ENCODE measurements at places on chromosomes 7 and 10.

GRCh38 chr10:96456296-96456840, 57.4 kb downstream of the TLL2 start:
- DNase-seq, result peak; percentile 44

DNA sequence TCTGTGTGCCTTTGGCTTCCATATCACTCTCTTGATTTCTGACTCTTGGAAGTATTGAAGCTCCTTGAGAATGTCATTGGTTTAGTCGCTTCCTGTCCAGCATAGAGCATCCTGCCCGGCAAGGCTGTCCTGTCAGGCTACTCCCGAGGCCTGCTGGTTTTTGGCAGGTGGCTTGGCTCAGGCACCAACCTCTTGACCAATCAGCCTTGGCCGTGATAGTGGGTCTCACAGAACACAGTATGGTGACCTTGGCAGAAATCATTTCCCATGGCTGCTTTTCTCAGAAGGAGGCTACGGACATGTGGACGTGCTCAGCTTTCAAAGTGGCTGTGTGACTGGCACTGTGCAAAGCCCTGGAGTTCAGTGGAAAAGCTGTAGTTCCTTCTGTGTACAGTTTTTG, 516.9 kb downstream of the REEP3 start:
- no peak for DNase-seq

DNA sequence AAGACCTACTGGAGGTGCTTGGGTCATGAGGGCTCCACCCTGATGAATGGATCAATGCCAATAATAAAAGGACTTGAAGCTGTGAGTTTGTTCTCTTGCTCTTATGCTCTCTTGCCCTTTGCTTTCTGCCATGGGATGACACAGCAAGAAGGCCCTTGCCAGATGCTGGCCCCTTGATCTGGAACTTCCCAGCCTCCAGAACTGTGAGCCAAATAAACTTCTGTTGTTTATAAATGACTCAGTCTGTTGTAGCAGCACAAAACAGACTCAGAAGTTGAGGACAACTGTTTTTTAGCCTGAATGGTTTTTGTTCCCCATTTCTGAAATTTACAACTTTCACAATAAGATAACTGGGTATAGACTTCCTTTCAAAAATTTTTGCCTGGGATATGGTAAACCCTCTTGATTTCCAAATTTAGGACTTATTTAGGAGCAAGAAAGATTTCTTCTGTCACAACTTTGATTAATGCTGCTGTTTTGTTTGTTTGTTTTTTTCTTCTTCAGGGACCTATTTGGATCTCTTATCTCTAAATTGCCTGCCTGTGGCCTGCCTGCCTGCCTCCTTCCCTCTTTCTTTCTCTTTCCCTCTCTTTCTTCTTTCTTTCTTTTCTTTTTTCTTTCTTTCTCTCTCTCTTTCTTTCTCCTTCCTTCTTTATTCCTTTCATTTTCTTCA, 12.1 kb downstream of the ENTPD1 start:
- no peak for DNase-seq

GRCh38 chr7:110486549-110486948, 604.4 kb upstream of the LRRN3 start:
- no peak for DNase-seq

DNA sequence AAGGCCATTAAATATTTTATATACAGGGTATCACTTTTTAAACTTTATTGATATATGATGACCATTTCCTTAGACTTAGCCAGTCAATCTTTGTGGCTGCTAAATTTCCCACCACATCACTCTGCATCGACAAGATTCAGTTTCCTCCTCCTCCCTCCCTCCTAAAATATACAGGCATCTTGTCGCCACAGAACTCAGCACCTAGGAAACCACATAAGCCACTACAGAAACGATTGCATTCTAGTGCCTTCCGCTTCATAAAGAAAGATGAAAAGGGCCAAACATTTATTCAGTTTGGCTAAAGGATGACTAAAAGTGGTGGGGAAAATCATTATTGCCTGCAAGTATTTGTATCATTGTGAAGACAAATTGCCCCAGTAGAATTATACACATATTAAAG, 30.7 kb downstream of the ERCC6 start:
- no peak for DNase-seq

DNA sequence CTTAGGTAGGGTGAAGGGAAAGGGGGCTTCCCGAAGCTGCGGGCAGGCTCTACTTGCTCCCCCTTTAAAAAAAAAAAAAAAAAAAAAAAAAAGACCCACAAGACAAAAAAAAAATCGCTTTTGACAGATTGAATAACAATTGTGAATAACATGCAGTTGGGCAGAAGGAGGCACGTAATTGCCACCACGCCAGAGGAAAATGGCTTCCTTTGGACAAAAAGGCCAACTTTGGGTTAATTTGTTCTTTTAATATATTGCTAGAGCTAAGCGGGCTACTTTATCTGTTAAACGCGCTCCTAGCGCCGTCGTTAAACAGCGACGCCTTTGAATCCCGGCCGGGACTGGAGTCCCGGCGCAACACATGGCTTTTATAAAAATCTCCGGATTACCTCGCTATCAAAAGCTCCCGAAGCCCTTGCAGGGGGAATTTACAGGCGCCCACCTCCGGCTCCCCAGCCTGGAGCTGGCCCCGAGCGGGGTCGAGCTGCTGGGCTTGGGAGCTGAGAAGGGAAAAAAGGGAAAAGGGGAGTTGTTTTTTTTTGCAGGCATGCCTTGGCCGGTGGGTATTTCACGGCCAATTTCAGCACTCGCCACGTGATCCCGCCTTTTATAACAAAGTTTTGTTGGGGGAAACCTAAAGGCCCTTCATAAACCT, 1.2 kb downstream of the HOXA11 start:
- peak; percentile 71 for DNase-seq

DNA sequence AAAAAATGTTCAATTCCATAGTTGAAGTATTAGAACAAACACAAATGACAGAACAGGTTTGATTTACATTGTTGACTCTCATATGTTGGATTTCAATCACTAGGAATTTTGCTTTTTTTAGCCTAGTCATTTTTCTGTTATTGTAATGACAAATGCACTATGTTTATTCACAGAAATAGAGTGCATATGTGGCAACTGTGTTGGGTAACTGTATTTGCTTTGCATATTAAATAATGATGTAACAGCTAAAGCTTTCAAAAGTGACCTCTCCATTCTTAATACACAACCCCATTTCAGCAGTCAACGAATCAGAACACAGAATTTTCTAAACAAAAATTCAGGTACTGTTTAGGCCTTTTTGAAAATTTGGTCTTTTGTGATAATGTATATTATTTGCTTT, 54.0 kb upstream of the SLC26A5 start:
- no peak for DNase-seq

DNA sequence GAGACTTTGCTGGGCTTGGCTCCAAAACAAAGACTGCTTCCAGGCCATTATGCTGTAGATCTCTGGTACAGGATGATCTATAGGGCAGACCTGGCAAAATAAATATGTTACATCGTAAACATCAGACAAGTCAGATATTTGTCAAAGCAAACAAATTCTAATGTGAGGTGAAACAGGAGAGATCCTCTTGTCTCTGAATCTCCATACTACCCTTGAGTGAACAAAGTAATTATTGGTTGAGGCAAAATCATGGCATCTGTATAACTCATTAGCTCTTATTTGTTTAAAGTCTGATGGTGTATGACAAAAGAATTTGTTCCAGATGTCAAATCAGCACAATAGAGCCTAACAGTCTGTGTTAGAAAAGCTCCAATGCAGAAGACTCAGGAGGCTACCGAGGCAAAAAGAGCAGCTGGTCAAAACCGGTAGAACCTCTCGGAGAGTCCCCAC, 1291.5 kb downstream of the TYW1 start:
- DNase-seq, result no peak

DNA sequence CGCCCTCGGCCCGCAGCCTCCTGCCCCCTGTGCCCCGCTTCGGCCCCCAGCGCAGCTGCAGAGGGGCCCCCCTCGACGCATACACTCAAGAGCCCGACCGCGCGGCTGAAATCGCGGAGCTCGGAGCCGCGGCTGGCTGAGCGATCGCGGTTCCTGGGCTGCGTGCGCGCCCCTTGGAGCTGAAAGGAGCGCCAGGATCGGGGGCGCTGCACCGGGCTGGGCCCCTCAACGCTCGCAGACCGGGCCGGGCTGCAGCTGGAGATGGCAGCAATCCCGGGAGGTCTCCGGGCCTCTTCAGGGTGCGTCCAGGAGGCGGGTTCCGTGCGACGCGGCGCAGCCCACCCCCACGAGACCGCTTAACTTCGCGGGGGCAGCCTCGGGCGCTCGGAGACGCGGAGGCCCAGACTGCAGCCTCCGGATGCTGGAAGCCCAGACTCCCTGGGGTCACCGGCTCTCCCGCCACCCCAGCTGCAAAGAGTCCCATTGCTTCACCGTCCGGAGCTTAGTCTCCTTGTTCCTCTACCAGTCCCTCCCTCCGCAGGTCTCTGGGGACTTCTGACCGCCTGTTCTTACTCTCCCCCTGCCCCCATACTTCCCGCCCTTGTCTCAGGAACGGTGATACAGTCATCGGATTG, 73.0 kb upstream of the LRRC4 start:
- DNase-seq, result no peak

- DNase-seq, result no peak
Observed at GRCh38 chr10:45403151-45403550, 29.1 kb downstream of the ALOX5 start.

GRCh38 chr7:134108802-134109201, 18.3 kb upstream of the LRGUK start:
- DNase-seq, result no peak

DNA sequence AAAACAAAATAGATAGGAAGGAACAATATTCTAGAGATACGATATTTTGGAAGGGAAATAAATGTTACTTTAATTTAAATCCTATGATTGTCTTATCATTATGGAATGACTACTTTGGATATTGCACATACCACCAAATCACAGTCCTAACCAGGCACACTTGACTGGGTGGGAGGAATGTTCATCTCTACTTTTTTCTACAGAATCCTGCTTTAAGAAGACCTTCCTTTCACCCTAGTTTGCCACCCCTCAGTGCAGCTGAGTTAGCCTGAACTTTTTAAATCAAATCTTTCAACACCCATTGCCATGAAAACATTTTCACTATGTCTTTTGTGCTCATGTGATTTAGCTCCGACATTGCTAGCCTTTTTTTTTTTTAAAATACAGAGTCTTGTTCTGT, 38.1 kb downstream of the RELN start:
- no peak for DNase-seq

GRCh38 chr7:7202375-7202720, 20.0 kb downstream of the C1GALT1 start:
- DNase-seq, result no peak

DNA sequence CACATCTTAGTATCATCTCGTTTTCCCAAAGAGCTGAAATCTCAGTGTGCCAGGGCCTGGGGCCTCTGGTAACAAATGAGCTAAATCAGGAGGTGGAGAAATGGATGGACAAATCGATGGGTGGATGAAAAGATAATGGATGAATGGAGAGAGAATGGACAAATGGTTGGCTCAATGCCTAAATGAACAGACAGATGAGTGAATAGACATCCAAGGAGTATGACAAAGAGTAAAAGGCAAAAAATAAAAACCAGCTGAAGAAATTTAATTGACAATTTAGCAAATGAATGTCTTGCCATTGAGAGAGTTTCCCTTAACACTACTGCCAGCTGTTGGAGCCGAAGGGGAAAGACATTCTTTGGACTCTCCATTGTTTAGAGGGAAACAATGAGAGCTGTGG, 8.0 kb downstream of the SYCE1 start:
- no peak for DNase-seq

- DNase-seq, result no peak
Observed at GRCh38 chr10:59287587-59288255, 74.6 kb downstream of the FAM13C start.

GRCh38 chr7:38655833-38656774, 24.9 kb upstream of the AMPH start:
- DNase-seq, result no peak

DNA sequence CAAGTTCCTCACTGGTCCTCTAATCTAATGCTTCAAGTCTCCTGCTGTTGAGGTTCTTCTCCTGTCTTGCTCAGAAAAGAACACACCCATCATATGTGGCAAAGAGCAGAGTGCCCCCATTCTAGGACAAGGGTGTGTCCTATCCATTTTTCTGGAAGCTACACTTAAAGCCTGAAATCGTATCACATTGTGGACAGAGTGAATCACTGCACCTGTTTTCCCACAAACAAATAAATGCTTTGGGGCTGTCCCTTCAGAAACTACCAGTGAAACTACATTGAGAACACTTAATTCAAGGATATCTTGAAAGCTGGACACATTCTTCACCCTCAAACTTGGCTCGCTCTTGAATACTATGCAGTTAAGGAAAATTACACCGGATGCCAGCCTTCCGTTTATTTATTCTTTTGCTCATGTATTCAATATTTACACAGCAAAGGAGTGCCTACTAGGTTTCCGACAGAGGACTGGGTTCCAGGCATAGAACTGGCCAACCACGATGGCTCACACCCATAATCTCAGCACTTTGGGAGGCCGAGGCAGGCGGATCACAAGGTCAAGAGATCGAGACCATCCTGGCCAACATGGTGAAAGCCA, 473.0 kb downstream of the GALNT17 start:
- no peak for DNase-seq

DNA sequence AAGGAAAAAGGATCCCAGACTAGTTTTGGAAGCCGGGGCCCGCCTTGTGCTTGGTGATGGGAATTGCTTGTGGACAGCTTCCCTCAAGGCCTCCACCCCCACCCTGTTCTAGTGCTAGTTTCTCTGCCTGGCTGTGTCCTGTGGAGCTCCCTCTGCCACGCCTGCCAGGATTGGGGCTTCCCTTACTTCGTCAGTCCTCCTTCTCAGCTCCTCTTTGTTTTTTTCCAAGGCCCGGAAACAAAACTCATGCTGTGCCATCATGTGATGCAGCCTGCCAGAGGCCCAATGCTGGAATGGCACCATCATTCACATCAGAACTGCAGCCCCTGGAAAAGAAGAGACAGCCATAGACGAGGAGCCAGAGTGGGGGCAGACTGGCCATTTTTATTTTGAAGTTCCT, 11.2 kb downstream of the YKT6 start:
- no peak for DNase-seq

- no peak for DNase-seq
Observed at GRCh38 chr7:41520445-41520844, 182.4 kb downstream of the INHBA start.

DNA sequence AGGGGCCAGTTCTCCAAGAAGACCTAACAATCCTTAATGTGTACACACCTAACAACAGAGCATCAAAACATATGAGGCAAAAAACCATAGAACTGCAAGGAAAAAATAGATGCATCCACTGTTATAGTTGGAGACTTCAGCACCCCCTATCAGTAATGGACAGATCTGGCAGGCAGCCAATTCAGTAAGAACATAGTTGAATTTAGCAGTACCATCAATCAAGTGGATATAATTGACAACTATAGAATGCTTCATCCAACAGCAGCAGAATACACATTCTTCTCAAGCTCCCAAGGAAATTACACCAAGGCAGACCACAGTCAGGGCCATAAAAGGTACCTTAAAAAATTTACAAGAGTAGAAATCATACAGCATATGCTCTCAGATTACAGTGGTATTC, 42.2 kb downstream of the POLL start:
- no peak for DNase-seq
